ENCODE measurements at places on chromosomes 3 and 15.

DNA sequence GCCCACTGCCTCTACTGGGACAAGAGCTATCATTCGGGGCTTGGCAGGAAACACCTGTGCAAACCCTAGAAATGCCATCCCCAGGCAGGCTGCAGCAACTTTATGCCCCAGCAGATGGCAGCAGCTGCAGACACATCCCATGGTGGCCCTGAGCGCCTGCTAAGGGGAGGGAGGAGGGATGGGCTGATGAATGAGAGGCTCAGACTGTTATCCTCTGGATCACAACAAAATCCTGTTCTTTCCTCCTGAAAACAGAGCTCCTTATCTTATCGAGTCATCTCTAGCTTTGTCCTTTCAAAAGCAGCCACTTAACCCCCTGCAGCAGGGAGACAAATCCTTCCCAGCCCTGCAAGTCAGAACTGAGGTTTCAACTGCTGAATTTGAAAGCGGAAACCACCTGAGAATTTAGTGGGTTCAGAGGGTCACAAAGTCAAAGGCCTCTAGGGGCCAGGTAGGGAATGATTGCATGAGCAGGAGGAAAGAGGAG is 90.6 kb upstream of the PROK2 start:
- peak; percentile 97 for DNase-seq

- no peak for DNase-seq
These were observed 241.7 kb upstream of the MDFIC2 start for GRCh38 chr3:70554170-70554569.

DNA sequence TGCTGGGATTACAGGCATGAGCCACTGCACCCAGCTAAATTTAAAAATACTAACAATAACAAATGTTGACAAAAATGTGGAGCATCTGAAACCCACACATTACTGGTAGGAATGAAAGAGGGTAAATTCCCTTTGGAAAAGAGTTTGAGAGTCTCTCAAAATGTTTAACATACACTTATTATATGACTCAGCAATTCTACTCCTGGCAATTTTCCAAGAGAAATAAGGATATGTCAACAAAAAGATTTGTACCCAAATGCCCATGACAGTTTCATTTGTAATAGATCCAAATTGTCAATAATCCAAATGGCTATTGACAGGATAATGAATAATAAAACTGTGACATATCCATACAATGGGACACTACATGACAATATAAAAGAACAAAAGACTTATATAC is 9.0 kb downstream of the HCLS1 start:
- no peak for DNase-seq

GRCh38 chr15:66654739-66655375 is 47.2 kb upstream of the SMAD6 start:
- no peak for DNase-seq

- no peak for DNase-seq
These were observed 379.8 kb downstream of the VPS13C start for GRCh38 chr15:61680260-61681037.

- DNase-seq: peak; percentile 55
These were observed 2.6 kb downstream of the GPR160 start for GRCh38 chr3:170040418-170040817.

- DNase-seq: no peak
These were observed 95.0 kb downstream of the ANP32A start for GRCh38 chr15:68725736-68726135.

DNA sequence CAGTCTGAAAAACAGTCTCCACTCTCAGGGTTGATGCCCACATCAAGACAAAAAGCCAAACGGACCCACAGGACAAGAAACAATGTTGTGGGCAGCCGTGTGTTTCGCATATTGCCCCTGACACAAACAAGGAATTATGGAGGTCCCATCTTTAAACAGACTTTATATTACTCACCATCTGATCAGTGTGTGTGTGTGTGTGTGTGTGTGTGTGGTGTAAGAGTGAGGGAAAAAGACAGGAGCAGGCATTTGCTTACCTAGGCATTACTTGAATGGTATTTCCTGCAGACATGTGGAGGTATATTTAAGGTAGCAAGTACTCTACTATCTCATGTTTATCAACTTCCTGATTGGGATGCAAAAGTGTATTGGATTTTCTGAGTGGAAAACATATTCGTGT is 136.3 kb downstream of the TMCO5A start:
- DNase-seq: no peak

- DNase-seq: no peak
These were observed 257.0 kb downstream of the NR1D2 start for GRCh38 chr3:24202071-24202470.

GRCh38 chr3:79199966-79200365 is 567.8 kb downstream of the ROBO1 start:
- DNase-seq: no peak

GRCh38 chr3:65728138-65728537 is 310.6 kb downstream of the MAGI1 start:
- DNase-seq: peak; percentile 11

DNA sequence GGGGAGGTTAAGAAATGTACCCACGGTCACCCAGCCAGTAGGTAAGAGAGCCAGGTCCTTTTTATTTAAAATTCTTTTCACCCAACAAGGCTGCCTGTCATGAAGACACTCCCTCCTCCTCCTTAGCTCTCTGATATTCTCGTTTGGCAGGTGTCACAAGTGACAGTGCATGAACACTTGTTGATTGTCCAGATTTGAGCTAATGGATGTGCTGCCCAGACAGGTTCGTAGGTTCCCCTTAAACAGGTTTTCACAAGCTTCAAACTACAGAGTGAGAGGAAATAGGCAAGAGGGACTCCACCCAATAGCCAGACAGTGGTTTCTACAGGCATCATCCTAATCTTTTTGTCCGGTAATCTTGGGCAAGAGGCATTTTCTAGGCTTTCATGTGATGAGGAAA is 32.2 kb downstream of the ATP13A4 start:
- DNase-seq: peak; percentile 11

DNA sequence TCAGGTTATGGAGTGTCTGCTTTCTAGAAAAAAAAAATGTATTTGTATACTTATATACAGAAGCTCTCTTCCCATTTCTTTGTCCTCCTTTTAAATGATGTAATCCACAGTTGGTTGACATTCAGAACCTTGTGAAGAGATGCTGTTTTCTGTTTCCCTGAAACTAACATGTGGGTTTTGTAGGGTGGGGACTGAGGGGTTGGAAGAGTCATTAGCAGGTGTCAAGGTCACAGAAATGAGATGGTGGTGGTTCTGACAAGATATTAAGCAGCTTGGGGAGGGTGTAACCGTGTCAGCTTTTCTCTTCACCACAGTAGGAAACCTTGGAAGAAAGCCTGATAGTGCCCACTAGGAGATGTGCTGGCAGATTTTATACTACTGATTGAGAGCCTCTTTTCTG is 2.4 kb downstream of the RASA2 start:
- DNase-seq: no peak

- DNase-seq: no peak
These were observed 72.0 kb downstream of the TPRA1 start for GRCh38 chr3:127518456-127519081.

DNA sequence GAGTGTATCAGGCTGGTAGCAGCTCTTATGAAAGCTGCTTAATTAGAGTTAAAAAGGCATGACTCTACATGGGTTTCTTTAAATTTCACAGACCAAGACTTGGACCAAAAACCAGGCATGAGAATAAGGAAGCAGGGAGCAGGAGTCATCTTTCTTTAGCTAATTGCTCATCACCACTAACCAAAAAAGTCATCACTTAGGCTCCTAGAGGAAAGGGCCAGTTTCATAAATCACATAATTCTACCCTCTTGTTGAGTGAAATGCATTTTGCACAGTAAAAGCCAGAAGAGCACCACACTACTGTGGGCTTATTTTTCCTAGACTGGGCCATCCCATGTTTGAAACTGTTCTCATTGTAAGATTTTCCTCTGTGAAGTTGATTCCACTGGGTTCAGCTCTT is 175.6 kb downstream of the GREM1 start:
- no peak for DNase-seq

DNA sequence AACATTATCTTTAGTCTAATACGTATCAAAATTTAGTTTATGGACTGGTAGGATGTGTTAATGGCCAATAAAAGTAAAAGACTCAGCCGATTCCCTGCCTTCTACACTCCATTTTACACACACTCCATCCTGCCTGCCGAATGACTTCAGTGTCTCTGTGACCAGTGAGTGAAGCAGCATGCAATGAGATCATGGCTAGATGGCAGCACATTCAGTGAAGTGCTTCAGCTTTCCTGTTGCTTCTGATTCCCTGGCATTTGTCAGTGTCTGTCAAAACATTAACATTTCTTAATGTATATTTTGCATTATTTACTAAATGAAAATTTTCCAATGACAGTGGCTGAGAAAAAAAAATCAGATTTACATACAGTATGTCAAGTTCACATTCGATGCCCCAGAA is 412.0 kb downstream of the FHIT start:
- no peak for DNase-seq

- DNase-seq: no peak
These were observed 57.3 kb downstream of the ROPN1B start for GRCh38 chr3:126026277-126026751.

GRCh38 chr3:53579636-53580035 is 85.2 kb downstream of the CACNA1D start:
- DNase-seq: no peak

DNA sequence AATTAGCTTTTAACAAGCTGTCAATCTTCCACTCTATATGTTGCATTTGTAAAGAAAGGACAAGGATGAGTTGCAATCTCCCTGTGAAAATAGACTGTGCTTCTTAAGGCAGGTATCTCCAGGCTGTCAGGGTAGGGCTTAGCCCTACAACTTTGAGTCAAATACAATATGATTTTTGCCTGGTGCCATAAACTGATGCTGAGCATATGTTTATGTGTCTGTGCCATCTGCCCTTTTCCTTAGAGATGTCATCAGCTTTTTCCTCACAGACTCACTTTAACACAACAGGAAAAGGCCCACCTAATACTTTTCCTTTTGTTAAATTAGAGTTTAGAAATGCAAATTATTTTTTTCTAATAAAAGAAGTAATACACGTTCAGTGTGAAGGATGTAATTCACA is 548.3 kb downstream of the NLGN1 start:
- no peak for DNase-seq

DNA sequence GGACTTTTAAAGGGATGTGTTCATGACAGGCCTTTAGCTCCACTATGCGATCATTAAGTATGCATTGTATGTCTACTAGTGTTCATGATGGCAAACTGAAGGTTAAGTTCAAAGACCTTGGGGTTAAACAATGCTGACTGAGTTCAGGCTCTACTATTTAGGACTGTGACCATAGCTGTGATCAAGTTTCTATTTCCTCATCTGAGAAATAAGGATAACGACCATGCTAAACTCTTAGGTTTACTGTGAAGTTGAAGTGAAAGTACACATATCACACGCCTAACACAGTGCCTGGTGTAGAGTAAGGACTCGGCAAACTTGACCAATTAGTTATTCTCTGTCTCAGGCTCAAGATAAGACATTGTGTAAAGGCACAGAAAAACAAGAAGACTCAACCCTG is 243.2 kb downstream of the MBNL1 start:
- no peak for DNase-seq

GRCh38 chr3:176663387-176663786 is 533.9 kb downstream of the TBL1XR1 start:
- no peak for DNase-seq

DNA sequence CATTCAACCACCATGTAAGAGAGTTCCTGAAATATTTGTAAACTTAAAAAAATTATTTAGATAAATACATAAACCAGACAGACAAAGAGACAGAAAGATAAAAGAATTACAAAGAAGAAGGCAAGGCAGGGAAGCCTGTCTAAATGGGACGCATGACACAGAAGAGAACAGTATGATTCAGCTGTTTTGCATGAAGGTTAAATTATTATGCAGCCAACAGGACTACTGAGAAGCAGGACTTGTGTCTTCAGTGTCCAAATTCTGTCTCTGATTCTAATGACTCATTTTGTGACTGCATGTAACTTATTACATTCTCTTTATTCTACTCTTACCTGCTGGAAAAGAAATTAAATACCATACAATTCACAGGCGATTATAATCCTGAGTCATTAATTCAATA is 340.4 kb upstream of the KCNMB2 start:
- no peak for DNase-seq

GRCh38 chr3:70501561-70501960 is 189.1 kb upstream of the MDFIC2 start:
- no peak for DNase-seq

- no peak for DNase-seq
These were observed 57.4 kb downstream of the MGLL start for GRCh38 chr3:127764841-127765362.

DNA sequence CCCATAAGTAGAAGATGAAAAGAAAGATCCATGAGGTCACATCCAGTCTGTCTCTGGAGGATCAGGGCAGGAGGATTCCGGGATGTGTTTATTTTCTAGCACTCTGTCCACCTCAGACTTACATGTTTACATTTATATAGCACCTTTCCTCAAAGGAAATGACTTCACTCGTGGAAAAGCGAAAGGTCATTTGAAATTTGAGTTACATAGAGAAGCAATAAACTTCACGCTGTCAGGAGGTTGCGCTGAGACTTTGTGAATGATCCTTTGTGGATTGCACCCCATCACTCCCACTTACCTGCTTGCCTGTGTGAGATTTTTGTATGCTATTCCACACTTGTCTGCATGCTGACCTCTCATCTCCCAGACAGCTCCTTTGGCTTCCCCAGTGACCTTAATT is 540.5 kb downstream of the AGBL1 start:
- DNase-seq: no peak

- DNase-seq: no peak
These were observed 572.6 kb downstream of the FOXP1 start for GRCh38 chr3:71010726-71011455.

- DNase-seq: peak; percentile 2
These were observed 950 bp upstream of the CNTN4 start for GRCh38 chr3:2097641-2098191.

GRCh38 chr3:36734742-36735141 is 29.6 kb downstream of the DCLK3 start:
- DNase-seq: no peak

GRCh38 chr15:29622637-29623036 is 199.6 kb downstream of the TJP1 start:
- DNase-seq: no peak

- DNase-seq: no peak
These were observed 766.8 kb downstream of the TBL1XR1 start for GRCh38 chr3:176430244-176431037.

- DNase-seq: no peak
These were observed 24.0 kb upstream of the ARNT2 start for GRCh38 chr15:80380154-80380553.

DNA sequence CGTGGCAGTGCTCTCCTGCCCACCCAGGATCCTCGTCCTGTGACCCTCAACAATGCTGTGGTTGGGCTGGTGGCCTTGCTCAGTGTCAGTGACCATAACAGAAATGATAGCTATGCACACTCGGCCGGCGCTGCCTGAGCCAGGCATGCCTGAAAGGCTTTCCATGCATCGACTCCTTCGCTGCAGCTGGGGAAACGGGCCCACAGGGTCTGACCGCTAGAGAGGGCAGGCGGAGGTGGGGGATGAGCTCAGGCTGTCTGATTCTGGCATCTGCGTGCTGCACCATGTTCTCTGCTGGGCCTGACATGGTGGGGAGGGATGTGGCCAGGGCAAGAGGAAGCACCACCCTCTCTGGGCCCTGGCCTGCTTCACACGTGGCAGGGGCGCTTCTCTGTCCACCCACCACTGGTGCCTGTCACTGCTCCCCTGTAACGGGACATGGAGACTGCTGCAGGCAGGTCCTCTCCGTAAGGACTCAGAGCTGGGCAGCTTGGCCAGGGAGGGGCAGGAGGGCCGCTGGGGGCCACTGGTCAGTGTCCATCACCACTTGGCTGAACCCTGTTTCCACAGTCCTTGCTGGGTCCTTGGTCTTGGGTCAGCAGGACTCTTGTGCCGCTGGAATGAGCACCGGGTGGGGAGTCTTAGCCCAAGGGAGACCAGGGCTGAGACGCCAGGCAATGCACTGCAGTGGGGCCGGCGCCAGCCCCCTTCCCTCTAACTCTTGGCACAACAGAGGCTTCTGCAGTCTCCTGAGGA is 64.1 kb upstream of the RPL32 start:
- no peak for DNase-seq

All from ELF-1 (cell line).